ENCODE measurements at places on chromosomes 13 and 19. TPM values are rescaled to one million over a fixed set of nuclear protein-coding genes. Genes with fewer than 3 reads are reported as not detected.

GRCh38 chr19:8858260-8858659 is 26.1 kb downstream of the MBD3L1 start:
- H3K4me3 ChIP-seq = no peak overlapping the region
- no peaks in the 10 kb centered on the region for H3K27me3 ChIP-seq
- DNase-seq = no peak
- peaks cover 27% of the 10 kb centered on the region for H3K36me3 ChIP-seq
- H3K4me1 ChIP-seq = no peaks in the 10 kb centered on the region
- no peak overlapping the region for H3K27ac ChIP-seq

DNA sequence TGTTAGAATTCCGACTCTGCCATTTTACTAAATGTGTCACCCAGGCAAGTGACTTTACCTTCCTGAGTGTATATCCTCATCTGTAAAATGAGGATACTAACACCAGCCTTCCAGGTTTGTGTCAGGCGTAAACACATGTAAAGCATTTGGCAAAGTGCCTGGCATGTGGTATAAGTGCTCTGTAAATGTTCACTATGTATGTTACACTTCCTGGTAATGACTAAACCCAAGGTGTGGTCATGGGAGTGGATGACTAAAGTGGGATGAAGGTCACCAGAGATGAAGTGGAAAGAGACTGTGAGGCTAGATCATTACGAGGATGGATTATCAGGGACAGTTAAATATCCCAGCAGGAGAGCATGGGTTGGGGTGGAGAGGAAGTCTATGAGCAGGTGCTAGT is 25.6 kb downstream of the DEDD2 start:
- H3K36me3 ChIP-seq = peaks cover 15% of the 10 kb centered on the region
- H3K27me3 ChIP-seq = no peaks in the 10 kb centered on the region
- no peak overlapping the region for H3K27ac ChIP-seq
- H3K4me1 ChIP-seq = no peaks in the 10 kb centered on the region
- H3K4me3 ChIP-seq = no peak overlapping the region
- no peak for DNase-seq

The TSSK6 gene
- total RNA-seq = 2.6 TPM

The TTC9B gene
- 0.15 TPM for total RNA-seq

- no peaks in the 10 kb centered on the region for H3K4me1 ChIP-seq
- DNase-seq = no peak
- peak overlapping the region; percentile 50 for H3K27ac ChIP-seq
These were observed 755 bp upstream of the RAB3A start for GRCh38 chr19:18204394-18205199.

The GRIK5 gene
- total RNA-seq = 45.0 TPM

- no peaks in the 10 kb centered on the region for H3K27me3 ChIP-seq
- no peak for DNase-seq
These were observed 129.9 kb downstream of the RNF17 start for GRCh38 chr13:24893863-24894262.

DNA sequence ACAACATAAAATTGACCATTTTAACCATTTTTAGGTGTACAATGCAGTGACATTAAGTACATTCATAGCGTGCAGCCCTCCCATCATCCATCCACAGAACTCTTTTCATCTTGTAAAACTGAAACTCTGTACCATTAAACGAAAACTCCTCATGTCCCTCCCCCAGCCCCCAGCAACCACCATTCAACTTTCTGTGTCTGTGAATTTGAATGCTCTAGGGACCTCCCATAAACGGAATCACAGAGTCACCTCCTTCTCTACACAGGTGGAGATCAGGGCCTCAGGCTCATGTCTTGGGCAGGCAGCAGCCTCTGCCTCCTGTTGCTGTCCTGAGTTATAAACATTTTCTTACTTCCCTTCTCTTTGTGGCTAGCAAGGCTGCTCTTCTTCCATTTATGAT is 7.3 kb upstream of the CCNE1 start:
- no peak overlapping the region for H3K27ac ChIP-seq
- no peaks in the 10 kb centered on the region for H3K36me3 ChIP-seq
- H3K27me3 ChIP-seq = no peaks in the 10 kb centered on the region
- no peak for DNase-seq
- no peaks in the 10 kb centered on the region for H3K4me1 ChIP-seq

DNA sequence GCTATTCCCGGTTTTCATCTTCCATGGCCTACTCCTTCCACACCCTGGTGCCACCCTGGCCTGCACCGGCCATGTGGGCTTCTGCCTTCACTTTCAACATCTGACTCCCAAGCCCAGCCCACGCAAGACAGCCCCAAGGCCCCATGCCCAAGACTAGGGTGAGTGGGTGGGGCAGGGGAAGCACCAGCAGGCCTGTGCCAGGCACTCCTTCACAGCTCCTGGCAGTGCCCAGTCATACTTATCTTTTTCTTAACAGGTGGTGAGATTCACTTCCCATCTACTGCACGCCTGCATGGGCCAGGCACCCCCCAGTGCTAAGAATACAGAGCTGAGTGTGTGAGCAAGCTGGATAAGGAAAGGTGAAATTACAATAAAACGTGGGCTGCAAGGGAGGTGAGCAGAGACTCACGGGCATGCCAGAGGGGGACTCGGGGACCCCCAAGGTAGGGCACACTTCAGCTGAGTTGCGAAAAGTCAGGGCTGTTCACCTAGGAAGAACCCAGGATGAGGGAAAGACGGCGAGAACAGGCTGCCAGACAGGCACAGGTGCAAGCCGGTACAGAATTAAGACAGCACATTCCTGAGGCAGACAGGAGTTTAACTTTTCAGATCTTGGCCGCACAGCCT is 55.7 kb downstream of the COL4A1 start:
- no peak overlapping the region for H3K4me3 ChIP-seq
- no peak overlapping the region for H3K27ac ChIP-seq
- H3K4me1 ChIP-seq = peaks cover 2% of the 10 kb centered on the region
- no peak for DNase-seq
- H3K36me3 ChIP-seq = no peaks in the 10 kb centered on the region

DNA sequence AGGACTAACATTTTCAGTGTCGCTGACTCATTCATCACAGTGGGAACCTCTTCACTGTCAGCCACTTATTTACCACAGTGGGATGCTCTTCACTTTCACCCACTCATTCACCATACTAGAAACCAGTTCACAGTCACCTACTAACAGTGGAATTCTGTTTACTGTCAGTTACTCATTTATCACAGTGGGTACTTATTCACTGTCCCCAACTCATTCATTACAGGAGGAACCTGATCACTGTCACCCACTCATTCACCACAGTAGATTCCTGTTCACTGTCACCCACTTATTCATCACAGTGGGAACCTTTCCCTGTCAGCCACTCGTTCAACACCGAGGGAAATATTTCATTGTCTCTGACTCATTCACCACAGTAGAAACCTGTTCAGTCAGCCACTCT is 10.1 kb upstream of the ZNF85 start:
- no peaks in the 10 kb centered on the region for H3K27me3 ChIP-seq
- DNase-seq = no peak
- H3K4me3 ChIP-seq = no peak overlapping the region

DNA sequence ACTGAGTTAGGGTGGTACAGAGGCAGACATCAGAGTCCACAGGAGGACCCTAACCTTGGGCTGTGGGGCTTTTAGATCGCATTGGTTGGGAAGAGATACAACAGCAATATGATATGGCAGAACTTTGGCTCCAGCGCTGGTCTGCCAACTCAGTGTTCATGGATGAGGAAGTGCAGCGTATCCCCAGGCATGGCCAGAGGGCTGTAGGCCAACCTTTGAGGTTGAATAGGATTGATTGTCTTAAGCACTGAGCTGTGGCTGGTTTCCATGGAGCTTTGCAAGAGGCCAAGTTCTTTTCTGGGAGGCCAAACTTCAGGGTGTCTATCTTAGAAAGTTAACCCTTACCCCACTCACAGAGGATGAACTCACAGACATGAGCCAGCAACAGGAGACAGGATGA is 144.1 kb upstream of the TMTC4 start:
- H3K4me1 ChIP-seq = peaks cover 14% of the 10 kb centered on the region
- no peaks in the 10 kb centered on the region for H3K36me3 ChIP-seq
- H3K4me3 ChIP-seq = no peak overlapping the region

- no peaks in the 10 kb centered on the region for H3K36me3 ChIP-seq
- H3K4me3 ChIP-seq = no peak overlapping the region
- peaks cover 2% of the 10 kb centered on the region for H3K4me1 ChIP-seq
- no peak overlapping the region for H3K27ac ChIP-seq
These were observed 18.9 kb upstream of the FOSB start for GRCh38 chr19:45448887-45449299.

The ZNF836 gene
- total RNA-seq = 18.3 TPM

DNA sequence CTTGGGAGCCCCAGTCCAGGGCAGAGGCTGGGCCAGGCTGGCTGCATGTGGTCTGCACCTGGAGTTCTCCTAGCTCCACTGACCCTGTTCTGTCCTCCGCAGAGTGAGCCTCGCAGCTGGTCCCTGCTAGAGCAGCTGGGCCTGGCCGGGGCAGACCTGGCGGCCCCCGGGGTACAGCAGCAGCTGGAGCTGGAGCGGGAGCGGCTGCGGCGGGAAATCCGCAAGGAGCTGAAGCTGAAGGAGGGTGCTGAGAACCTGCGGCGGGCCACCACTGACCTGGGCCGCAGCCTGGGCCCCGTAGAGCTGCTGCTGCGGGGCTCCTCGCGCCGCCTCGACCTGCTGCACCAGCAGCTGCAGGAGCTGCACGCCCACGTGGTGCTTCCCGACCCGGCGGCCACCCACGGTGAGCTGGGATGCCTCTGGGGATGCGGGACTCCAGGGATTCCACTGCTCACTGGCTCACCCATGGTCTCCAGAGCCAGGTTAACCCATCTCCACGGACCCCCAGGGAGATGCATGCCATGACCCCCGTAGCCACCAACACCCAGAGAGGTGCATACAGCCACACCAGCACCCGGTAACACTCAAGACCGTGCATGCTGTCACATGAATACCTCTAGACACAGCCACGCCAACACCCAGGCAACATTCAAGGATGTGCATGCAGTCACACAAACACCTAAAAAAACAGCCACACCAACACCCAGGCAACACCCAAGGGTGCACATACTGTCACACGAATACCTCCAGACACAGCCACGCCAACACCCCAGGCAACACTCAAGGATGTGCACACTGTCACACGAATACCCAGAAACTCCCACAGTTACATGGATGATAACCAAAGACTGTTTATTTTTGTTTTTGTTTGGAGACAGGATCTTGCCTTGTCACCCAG is 8.2 kb downstream of the PKN1 start:
- H3K4me1 ChIP-seq = no peaks in the 10 kb centered on the region
- no peak overlapping the region for H3K4me3 ChIP-seq
- H3K27me3 ChIP-seq = no peaks in the 10 kb centered on the region
- H3K27ac ChIP-seq = no peak overlapping the region

The GJA3 gene
- total RNA-seq = 0.92 TPM

DNA sequence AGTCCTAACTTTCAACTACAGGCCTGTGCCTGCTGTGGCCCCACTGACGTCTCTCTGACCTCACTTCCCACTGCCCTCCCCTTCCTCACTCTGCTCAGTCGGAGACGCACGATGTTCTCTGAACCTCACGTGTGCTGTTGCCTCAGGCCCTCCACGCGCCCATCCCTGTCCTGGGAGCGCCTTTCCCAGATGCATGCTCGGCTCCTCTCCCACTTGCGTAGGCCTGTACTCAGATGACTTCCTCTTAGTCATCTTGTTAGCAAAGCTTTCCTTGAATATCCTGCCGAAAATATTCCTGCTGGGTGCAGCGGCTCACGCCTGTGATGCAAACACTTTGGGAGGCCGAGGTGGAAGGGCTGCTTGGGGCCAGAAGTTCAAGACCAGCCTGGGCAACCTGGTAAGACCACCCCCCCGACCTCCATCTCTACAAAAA is 9.3 kb upstream of the SYT5 start:
- no peak overlapping the region for H3K27ac ChIP-seq
- no peaks in the 10 kb centered on the region for H3K27me3 ChIP-seq
- H3K4me3 ChIP-seq = no peak overlapping the region
- no peaks in the 10 kb centered on the region for H3K4me1 ChIP-seq

- no peak for DNase-seq
- H3K4me3 ChIP-seq = no peak overlapping the region
- H3K27ac ChIP-seq = no peak overlapping the region
- no peaks in the 10 kb centered on the region for H3K36me3 ChIP-seq
These were observed 1372.1 kb downstream of the PCDH9 start for GRCh38 chr13:65857942-65858565.

GRCh38 chr19:53132141-53132991 is at the start of gene ZNF415:
TSS of gene ZNF415 (minus strand) at chr19:53132910. CDS start at chr19:53122676, 10,234 bp downstream.
- no peaks in the 10 kb centered on the region for H3K27me3 ChIP-seq
- DNase-seq = peak; percentile 88
- H3K4me3 ChIP-seq = peak within 1 kb of the TSS; percentile 85

DNA sequence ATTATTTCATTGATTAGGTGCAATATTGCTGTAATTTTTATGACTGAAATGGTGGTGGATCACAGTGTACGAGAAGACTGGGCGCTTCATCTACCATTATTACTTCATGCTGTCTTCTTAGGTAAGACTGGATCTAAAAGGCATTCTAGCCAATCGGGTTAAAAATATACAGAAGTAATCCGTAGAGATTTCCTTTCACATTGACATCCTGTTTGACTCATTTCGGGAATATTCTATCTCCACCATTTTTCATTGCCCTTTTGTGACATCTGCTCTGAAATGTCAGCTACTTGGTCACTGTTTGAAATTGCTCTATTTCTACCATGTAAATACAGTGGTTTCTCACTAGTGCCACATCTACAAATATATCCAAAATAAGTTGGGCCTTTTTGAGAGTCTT is 90.2 kb downstream of the ZAR1L start:
- no peak overlapping the region for H3K4me3 ChIP-seq
- no peaks in the 10 kb centered on the region for H3K4me1 ChIP-seq
- no peaks in the 10 kb centered on the region for H3K27me3 ChIP-seq
- no peaks in the 10 kb centered on the region for H3K36me3 ChIP-seq
- DNase-seq = no peak
- no peak overlapping the region for H3K27ac ChIP-seq

GRCh38 chr13:49995625-49996101 is 1.2 kb upstream of the TRIM13 start:
- no peaks in the 10 kb centered on the region for H3K27me3 ChIP-seq
- no peak for DNase-seq
- H3K36me3 ChIP-seq = peaks cover 25% of the 10 kb centered on the region
- peak overlapping the region; percentile 80 for H3K4me3 ChIP-seq
- no peaks in the 10 kb centered on the region for H3K4me1 ChIP-seq

The SMAD9 gene
- total RNA-seq = 1.1 TPM

DNA sequence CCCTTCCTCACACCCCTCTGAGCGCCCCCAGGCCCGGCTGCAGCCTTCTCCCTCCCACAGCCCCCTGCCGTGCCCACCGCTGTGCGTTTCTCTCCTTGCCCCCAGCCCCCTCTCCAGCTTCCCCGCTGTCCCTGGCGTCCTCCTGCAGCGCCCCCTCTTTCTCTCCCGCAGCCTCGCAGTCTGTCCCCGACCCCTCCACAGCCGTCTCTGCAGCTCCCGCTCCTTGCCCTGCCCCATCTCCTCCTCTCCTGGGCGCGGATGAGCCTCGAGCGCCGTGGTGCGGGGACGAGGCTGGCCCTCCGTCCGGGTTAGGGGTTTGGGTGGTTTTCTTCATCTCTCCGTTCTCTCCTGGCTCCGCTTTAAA is 1.1 kb downstream of the KMT5C start:
- no peaks in the 10 kb centered on the region for H3K27me3 ChIP-seq
- H3K27ac ChIP-seq = no peak overlapping the region
- no peaks in the 10 kb centered on the region for H3K4me1 ChIP-seq
- peaks cover 42% of the 10 kb centered on the region for H3K36me3 ChIP-seq
- H3K4me3 ChIP-seq = peak overlapping the region; percentile 96

GRCh38 chr19:6108721-6109633 is 1.3 kb downstream of the RFX2 start:
- H3K36me3 ChIP-seq = no peaks in the 10 kb centered on the region
- DNase-seq = peak; percentile 37
- peaks cover 14% of the 10 kb centered on the region for H3K27me3 ChIP-seq

GRCh38 chr13:91950803-91951202 is 552.4 kb downstream of the GPC5 start:
- H3K36me3 ChIP-seq = no peaks in the 10 kb centered on the region
- no peaks in the 10 kb centered on the region for H3K27me3 ChIP-seq
- DNase-seq = no peak
- peaks cover 2% of the 10 kb centered on the region for H3K4me1 ChIP-seq

Data from H9 (cell line).